ENCODE measurements at places on chromosomes 5 and 9. TPM values are rescaled to one million over a fixed set of nuclear protein-coding genes. Genes with fewer than 3 reads are reported as not detected.

Gene SKP2
- total RNA-seq = 33.1 TPM

Gene JAKMIP2
- total RNA-seq = 0.99 TPM

GRCh38 chr5:144236499-144236898 is 65.8 kb downstream of the KCTD16 start:
- H3K27ac ChIP-seq = no peak overlapping the region
- H3K36me3 ChIP-seq = no peaks in the 10 kb centered on the region
- no peaks in the 10 kb centered on the region for H3K4me1 ChIP-seq
- peaks cover 9% of the 10 kb centered on the region for H3K27me3 ChIP-seq

DNA sequence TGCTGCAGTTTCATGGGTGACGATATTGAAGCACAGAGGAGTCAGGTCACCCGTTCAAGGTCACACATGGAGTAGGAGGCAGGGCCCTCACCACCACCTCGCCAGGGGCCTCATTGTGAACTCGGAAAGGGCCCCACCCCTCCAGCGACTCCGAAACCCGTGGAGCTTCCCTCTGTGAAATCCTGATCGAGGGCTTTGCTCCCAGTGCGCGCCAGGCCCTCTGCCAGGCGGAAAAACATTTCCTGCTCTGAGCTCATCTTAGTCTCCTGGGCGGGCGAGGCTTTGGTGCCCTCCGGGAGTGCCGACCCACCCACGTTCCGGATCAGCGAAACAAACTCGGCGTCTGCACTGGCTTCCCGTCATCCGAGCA is 75.0 kb upstream of the FCN1 start:
- peaks cover 2% of the 10 kb centered on the region for H3K27me3 ChIP-seq
- DNase-seq = no peak
- no peak overlapping the region for H3K27ac ChIP-seq
- H3K36me3 ChIP-seq = no peaks in the 10 kb centered on the region

- no peaks in the 10 kb centered on the region for H3K36me3 ChIP-seq
- DNase-seq = no peak
- no peak overlapping the region for H3K27ac ChIP-seq
- H3K4me1 ChIP-seq = peaks cover 18% of the 10 kb centered on the region
These were observed 36.0 kb downstream of the DOCK8 start for GRCh38 chr9:250625-251024.

DNA sequence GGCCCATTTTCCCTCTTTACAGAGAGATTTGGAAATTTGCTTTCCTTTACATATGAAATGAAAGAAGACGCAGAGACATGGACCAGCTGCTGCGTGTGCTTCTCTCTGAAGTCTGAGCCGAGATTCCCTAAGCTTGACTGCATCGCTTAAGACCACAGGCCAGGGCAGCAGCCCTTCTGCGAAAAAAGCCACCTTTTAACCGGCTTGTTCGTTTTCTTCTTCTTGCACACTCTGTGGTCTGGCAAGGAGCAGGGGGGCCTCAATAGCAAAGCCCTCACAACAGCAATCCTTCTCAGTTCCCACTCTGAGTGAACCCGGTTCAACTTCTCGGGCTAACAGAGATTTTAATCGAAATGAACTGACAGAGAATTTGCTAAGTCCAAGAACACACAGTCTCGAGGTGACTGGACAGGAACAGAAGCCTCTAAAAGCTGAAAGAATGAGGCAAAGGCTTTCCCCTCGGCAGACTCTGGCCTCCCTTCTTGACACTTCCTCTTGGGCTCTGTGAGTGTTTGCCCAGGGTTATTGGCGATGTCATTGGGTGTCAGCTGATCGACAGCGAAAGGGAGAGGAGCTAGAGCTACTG is 512.9 kb upstream of the KLF4 start:
- DNase-seq = no peak
- no peaks in the 10 kb centered on the region for H3K36me3 ChIP-seq
- H3K4me1 ChIP-seq = no peaks in the 10 kb centered on the region
- no peak overlapping the region for H3K4me3 ChIP-seq
- H3K27ac ChIP-seq = no peak overlapping the region

DNA sequence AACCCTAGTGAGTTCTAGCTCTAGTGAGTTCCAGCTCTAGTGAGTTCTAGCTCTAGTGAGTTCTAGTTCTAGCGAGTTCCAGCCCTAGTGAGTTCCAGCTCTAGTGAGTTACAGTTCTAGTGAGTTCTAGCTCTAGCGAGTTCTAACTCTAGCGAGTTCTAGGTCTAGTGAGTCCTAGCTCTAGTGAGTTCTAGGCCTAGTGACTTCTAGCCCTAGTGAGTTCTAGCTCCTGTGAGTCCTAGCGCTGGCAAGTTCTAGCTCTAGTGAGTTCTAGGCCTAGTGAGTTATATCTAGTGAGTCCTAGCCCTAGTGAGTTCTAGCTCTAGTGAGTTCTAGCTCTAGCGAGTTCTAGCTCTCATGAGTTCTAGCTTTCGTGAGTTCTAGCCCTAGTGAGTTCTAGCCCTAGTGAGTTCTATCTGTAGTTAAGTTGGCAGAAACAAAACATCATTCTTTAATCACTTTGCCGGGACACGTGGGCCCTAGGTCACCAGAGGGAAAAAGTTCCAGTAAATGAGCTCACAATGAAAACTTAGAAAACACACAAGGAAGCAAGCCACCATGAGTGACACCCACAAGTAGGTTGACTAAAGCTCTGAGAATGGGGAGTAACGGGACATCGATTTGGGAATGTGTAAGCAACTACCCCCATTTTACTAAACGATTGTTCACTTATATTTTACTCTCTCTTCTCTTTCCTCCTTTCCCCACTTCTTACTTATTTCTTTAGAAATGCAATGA is 47.5 kb downstream of the EXD3 start:
- no peak for DNase-seq
- no peaks in the 10 kb centered on the region for H3K27me3 ChIP-seq
- no peaks in the 10 kb centered on the region for H3K4me1 ChIP-seq
- H3K27ac ChIP-seq = no peak overlapping the region
- no peak overlapping the region for H3K4me3 ChIP-seq

DNA sequence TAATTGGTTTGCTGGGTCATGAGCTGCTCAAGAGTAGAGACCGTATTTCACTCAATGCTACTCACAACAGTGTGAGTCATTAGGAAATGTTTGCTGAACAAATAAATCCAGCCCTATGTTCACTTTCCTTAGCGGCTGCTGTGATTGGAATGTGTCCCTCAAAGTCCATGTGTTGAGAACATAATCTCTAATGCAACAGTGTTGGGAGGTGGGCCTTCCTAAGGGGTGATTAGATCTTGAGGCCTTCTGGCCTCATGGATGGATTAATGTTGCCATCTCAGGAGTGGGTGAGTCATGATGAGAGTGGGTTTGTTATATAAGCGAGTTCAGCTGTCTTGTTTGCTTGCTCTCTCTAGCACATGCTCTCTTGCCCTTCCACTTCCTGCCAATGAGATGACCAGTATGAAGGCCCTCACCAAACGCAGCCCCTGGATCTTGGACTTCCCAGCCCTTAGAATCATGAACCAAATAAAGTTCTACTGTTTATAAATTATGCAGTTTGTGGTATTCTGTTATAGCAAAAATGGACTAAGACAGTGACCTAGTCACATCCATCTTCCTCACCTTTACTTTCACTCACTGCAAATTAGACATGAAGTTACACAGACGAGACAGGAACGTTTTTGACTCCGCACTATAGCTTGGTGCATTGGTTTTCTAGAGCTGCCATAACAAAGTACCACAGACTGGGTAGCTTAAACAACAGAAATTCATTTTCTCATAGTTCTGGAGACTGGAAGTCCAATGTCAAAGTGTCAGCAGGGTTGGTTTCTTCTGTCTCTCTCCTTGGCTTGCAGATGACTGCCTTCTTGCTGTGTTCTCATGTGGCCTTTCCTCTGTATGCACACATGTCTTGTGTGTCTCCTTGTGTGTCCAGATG is 50.9 kb upstream of the FAM169A start:
- H3K27ac ChIP-seq = no peak overlapping the region
- peaks cover 3% of the 10 kb centered on the region for H3K27me3 ChIP-seq
- H3K4me1 ChIP-seq = no peaks in the 10 kb centered on the region
- no peaks in the 10 kb centered on the region for H3K36me3 ChIP-seq
- no peak for DNase-seq

- H3K4me1 ChIP-seq = no peaks in the 10 kb centered on the region
- no peak overlapping the region for H3K4me3 ChIP-seq
- H3K36me3 ChIP-seq = no peaks in the 10 kb centered on the region
- no peak for DNase-seq
These were observed 365.7 kb downstream of the DEPDC1B start for GRCh38 chr5:60334281-60334713.

DNA sequence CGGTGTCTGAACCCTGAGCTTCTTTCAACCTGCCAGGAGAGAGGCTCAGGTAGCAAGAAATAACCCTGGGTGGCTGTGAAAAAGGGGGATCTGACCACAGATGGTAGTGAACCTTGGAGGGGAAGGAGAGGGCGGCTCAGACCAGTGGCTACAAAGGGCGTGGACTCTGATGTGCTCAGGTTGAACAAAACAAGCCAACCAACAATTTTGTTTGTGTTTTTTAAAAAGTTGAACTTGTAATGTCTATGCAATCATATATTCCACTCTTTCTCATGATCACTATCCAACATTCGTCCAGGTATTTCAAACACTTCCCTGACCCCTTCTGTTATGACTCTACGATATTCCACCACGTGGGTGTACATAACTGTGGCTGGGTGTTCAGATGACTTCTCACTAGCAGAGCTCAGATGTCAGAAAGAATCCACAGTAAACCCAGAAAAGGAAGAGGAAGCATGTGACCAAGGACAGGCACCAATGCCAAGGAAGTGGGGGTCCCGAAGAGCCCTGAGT is 20.0 kb downstream of the PTPN3 start:
- no peaks in the 10 kb centered on the region for H3K4me1 ChIP-seq
- H3K4me3 ChIP-seq = no peak overlapping the region
- H3K36me3 ChIP-seq = no peaks in the 10 kb centered on the region

GRCh38 chr5:42798284-42799240 is 13.1 kb downstream of the SELENOP start:
- no peaks in the 10 kb centered on the region for H3K27me3 ChIP-seq
- DNase-seq = no peak
- H3K4me1 ChIP-seq = no peaks in the 10 kb centered on the region
- H3K27ac ChIP-seq = no peak overlapping the region

GRCh38 chr9:91078369-91078695 is 276.7 kb downstream of the SYK start:
- H3K4me3 ChIP-seq = no peak overlapping the region
- no peaks in the 10 kb centered on the region for H3K36me3 ChIP-seq
- no peaks in the 10 kb centered on the region for H3K4me1 ChIP-seq
- DNase-seq = no peak
